ENCODE measurements at places on chromosomes 6 and 20.
A peak's percentile ranks its signal among the peaks of the same experiment; 100 is the strongest.

DNA sequence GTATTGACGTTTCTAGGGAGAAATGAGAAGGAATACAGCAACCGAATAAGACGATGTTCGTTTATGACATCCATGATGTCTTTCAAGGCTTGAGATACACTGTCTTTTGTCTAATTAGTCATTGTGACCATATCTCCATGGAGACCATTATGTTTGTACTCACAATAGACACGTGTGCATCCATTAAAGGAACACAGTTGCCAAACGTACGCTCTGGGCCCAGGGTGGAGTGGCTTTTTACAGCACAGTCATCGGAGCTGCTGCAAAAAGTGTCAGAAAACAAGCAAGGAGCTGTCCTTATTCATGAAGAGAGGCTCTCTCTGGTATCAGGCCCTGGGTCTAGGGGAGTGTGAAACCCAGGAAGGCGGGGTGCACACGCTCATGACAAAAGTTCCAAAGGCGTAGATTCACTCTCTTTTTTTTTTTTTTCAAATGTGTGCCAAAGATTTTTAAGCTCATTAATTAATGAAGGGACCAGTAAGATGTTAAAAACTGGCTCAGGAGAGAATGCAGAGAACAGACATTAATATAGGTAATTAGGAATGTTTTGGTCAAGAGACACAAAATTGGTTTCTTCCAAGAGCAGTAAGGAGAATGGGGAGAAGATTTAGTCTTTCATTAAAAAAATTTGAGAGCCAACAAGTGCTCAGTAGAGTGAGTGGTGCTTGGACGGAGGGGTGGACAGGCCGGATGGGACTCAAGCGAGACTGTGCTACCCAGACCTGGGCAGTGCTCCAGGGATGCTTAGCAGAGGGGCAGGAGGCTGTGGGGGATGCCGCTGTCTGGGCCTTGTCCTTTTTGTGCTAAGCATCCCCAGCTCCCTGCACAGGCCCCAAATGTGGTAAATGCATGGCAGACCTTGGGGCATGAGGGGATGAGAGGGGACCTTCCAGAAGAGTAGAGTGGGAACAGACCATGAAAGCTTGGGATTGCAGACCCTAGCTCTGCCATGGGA is 34.9 kb upstream of the GTSF1L start:
- DNase-seq, result no peak

DNA sequence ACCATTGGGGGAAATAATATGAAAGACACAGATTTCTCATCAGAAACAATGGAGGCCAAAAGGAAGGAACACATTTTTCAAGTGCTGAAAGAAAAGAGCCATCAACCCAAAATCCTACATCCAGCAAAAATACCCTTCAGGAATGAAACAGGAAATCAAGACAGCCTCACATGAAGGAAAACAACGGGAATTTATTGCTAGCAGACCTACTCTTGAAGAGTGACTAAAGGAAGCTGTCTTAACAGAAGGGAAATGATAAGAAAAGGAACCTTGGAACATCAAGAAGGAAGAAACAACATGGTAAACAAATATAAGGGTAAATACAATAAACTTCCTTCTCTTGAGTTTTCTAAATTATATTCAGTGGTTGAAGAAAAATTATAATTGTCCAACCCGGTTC is 44.2 kb downstream of the RNF24 start:
- no peak for DNase-seq

DNA sequence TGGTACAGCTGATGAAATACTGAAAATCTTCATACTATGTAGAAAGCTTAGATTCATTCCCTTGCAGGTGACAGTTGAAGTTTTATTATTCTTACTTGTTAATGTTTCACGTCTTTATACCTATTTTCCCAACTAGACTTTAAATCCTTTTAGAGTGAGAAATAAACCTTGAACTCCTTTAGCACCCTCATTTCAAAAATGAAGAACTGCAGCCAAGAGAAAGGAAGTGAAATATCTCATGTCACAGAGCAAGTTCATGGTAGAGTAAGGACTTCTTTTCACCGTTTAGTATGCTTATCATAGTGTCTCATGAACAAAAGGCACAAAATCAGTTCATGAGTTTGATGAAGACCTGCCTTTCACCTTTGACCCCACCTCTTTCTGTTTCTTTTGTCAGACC is 38.5 kb downstream of the ORC3 start:
- no peak for DNase-seq

- DNase-seq, result no peak
Measured at GRCh38 chr6:113365191-113365590, 492.0 kb upstream of the MARCKS start.

- DNase-seq, result no peak
Measured at GRCh38 chr6:111925296-111925695, 52.0 kb upstream of the FYN start.

GRCh38 chr6:160378218-160378617 is 30.0 kb downstream of the SLC22A3 start:
- DNase-seq, result no peak

DNA sequence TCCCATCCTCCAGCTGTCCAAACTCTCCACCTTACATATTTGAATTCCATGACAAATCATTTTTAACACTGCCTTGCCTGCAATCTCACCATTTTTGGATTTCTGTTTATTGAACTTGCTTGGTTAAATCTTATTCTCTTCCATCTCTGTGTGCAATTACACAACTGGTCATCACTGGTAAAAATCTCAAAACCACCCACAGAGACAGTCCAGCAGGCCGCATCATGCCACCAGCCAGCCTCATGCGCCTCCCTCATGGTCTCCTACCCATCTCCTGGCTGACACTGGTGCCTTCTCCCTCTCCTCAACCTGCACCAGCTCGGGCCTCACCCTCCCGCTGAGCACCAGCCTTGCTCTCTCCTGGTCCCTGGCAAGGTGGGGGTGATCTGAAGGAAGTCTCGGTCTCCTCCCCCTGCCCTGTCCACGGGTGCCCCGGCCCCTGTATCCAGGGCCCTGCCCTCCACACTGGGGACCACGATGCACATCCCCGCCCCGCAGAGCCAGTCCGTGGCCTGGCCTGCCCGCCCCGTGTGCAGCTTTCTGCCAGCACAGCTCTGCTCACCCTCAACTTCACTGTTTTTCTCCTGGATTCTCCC is 92.0 kb downstream of the THBS2 start:
- no peak for DNase-seq

DNA sequence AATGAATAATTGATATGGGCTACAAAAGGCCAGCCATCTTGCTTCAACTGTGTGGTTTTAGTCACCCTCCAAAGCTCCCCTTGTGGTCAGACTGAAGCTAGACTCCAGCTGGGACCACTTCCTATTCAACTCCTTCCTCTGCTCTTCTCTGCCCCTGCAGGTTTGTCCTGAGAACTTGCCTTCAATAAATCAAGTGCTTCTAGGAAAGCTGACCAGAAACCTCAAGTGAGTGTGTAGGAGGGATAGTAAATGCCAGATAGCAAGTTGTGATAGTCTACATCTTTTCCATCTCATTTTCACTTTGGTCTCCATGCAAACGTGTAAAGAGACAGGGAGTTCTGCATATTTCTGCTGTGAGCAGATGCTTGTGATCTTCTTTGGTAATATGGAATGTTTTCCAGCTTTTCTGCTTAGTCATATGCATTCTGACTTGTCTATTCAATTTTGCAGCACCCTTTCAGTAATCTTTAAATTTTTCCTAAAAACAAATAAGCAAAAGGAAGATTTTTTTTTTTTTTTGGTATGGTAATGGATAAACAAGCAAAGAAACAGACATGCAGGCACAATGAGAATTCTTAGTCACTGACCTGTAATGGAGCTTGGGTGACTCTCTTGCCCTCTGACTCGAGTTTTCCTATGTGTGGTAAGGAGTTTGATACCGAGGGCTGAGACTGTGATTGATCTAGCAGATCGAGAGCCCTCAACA is 201.3 kb upstream of the BTBD3 start:
- no peak for DNase-seq

DNA sequence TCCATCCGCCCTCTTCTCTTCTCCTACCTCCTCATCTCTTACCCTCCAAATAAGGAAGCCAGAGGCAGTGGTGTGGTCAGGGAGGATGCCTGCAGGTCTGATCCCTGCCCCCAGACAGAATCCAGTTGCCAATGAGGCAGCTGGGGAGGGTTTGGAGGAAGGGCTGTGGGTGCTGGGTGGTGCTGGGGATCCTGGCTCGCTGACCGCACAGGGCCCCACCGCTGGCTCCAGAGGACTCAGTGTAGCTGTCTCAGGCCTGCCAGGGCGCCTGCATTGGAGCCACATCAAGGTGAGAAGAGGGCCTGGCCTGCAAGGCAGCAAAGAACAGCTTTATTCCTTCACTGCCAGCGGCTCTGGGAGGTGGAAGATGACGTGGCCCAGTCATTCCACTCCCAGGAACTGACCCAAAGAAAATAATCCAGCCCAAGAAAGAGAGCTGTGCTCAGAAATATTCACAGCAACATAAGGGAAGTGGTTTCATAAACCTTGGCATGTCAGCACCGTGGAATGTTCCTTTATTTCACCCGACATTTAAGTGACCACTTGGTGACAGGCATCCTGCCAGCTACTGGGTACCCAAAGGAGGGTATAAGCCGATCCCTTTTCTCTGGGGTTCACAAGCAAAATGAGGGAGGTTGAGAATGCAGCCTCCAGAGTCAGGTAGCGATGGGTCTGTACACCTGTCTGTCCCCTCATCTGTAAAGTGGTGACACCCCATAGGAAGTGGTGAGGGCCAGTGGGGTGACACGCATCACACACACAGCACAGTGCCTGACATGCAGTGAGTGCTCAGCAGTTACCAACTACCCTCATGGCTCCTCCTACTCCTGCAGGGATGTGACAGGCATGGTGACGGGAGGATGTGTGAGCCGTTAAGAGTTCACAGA is 125.1 kb downstream of the SNX5 start:
- DNase-seq, result peak; percentile 79

DNA sequence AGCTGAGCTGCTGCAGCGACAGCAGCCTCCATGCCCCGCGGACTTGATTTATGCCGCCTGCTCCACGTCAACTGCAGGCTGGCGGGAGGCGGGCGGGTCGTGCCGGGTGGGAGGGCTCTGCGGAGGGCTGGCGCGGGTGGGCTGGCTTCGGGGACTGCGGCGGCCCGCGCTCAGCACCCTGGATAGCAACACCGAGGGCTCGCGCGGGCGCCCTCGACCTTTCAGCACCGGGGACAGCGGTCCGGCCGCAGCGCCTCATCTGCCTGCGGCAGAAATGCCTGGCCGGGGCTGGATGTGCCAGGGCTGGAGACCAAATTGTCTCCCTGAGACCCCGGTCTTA is 792 bp downstream of the SNAP25 start:
- peak; percentile 70 for DNase-seq

DNA sequence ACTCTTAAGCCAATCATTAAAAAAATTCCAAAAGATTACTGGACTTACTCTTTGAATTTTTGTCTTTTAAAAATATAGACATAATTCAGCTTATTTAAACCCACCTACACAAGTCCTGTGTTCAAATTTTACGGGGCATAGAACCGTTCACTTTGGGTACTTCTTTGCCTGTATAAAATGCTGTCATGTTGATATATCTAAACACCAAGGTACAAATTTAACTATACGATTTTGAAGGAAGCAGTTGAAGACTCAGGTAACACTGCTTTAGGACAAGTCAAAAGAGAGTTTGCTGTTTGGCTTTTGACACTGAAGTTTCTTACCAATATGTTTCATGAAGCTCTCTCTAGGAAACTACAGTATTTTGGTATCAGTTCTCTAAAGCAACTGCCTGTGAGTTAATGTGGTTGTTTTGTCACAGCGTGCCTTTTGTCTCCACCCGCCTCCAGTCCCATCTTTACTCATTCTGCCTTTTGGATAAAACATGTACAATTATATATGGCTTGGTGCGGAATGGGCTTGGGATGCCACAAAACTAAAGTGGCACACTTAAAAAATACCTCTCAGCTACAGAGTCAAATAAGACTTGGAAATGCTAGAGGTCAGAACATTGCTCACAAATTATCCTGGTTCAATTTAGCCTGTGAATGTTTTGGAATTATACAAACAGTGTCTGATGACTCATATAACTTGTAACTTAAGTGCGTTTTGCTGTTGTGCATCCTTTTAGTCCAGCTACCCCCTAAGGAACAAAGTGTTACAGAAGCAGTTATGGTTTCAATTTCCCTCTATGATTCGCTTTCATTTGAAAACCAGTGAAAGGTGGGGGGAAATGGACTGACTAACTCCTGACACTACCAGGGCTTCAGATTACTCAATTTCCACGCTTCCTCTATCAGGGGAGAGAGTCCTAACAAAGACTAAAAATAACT is 38.7 kb downstream of the RGS17 start:
- DNase-seq, result no peak

- no peak for DNase-seq
Measured at GRCh38 chr6:16324184-16324583, 85.8 kb downstream of the GMPR start.

DNA sequence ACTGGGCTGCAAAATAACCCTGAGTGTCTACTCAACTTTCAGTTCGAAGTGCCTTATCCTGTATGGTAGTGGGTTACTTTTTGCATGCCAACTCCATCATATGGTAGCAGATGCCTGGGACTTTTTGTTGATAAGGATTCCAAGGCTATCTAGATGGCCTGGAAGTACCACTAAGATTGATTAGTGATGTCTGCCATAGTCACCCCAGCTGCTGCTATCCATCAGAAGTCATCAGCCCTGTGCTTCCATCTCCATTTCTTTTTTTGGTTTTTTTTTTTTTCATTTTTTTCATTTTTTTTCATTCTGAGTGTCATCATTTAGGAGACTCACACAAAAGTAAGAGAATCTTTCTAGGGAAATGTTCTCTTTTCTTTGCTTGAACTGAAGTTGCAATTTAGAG is 217.4 kb upstream of the PLCB4 start:
- DNase-seq, result no peak

DNA sequence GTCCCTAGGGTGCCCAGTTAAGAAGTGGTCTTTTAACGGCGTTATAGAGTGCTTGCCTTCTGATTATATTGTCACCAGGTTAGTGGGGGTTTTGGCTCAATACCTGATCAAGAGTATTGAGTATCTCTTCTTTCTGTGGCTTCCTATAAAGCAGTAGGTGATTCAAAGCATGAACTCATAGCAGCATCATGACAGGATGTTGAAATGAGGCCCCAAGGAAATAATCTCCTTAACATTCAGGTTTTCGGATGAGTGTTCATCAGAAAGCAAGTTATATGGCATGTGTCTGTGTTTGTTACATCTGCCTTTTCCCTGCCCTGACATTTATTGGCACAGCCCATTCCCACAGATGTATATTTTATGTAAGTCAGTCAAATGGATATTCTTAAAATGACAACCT is 301.0 kb downstream of the FARS2 start:
- no peak for DNase-seq

GRCh38 chr6:74534465-74535211 is 671.2 kb downstream of the COL12A1 start:
- DNase-seq, result no peak

- DNase-seq, result no peak
Measured at GRCh38 chr6:1387876-1388629, 1.3 kb upstream of the FOXF2 start.

- no peak for DNase-seq
Measured at GRCh38 chr6:16329233-16329632, 90.8 kb downstream of the GMPR start.

All from activated CD4-positive, alpha-beta memory T cell treated with anti-CD3 and anti-CD28 coated beads, Interleukin-2, amount 10 ng/mL, durations not matched to agents 7 days and 5 days (primary cell).